ENCODE measurements at places on chromosomes 1 and 21.

DNA sequence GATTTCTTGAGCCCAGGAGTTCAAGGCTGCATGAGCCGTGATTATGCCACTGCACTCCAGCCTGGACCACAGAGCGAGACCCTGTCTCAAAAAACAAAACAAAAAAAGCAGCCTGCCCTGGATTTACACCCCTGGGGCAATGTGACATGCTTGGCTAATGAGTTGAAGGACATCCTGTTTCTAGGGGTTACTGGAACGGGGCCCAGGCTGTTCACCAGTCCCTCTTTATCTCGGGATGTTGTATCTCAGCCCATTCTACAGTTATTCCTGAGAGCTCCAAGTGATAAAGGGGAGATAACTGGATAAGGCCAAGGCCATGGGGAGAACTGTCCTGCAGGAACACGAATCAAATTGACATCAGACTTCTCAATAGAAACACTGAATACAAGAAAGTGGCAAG lies 21.7 kb upstream of the S100A2 start:
- H3K4me3 ChIP-seq = no peak overlapping the region
- no peak for DNase-seq
- no peaks in the 10 kb centered on the region for H3K27me3 ChIP-seq
- no peaks in the 10 kb centered on the region for H3K36me3 ChIP-seq
- H3K27ac ChIP-seq = no peak overlapping the region

GRCh38 chr1:218492874-218493273 lies 147.7 kb downstream of the TGFB2 start:
- H3K36me3 ChIP-seq = no peaks in the 10 kb centered on the region
- no peak overlapping the region for H3K4me3 ChIP-seq
- no peaks in the 10 kb centered on the region for H3K27me3 ChIP-seq
- H3K4me1 ChIP-seq = no peaks in the 10 kb centered on the region

DNA sequence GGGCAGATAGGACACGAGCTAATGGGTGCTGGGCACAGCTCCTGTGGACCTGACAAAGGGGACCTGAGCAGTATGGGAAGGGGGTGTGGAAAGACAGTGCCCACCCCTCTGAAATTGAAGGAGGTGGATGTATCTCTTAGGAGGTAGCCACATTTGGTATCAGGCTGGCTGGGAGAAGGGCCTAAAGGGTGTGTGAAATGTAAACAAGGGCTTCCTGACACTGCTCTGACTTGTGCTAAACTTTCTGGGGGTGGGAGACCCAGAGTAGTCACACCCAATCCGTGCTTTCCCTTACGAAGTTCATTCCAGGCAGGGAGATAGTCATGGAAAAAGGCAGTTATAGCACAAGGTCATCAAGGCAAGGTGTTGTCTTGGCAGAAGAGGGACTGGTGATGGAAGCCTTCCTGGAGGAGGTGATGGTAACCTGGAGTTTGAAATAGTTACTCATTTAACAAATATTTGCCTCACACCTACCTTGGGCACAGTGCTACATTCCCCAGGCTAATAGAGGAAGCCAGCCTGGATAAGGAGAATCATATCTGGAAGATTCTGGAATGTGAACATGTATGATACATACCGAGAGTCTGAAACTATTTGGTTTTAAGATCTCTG lies 5.3 kb upstream of the CCDC24 start:
- no peak for DNase-seq
- H3K4me3 ChIP-seq = no peak overlapping the region
- peaks cover 5% of the 10 kb centered on the region for H3K4me1 ChIP-seq
- no peaks in the 10 kb centered on the region for H3K27me3 ChIP-seq
- no peak overlapping the region for H3K27ac ChIP-seq
- no peaks in the 10 kb centered on the region for H3K36me3 ChIP-seq

DNA sequence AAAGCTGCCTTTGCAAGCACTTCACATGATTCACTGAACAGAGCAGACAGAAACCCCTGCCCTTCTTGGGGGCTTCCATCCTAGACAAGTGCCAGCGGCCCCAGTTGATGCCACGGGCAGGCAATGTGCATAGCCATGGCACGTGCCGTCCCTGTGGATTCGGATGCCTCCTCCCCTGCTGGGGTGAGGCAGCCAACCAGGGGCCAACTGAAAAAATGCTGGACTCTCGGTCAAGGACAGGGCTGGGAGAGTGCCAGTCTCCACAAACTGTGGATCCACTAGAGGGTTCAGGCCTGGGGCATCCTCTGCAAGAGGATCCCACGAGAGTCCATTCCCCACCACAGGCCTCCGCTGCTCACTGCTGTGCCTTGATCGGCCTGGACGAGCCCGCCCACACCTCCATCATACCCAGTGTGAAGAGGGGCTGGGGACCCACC lies 3.8 kb downstream of the JMJD4 start:
- no peak overlapping the region for H3K27ac ChIP-seq
- DNase-seq = no peak
- H3K27me3 ChIP-seq = no peaks in the 10 kb centered on the region
- no peak overlapping the region for H3K4me3 ChIP-seq

DNA sequence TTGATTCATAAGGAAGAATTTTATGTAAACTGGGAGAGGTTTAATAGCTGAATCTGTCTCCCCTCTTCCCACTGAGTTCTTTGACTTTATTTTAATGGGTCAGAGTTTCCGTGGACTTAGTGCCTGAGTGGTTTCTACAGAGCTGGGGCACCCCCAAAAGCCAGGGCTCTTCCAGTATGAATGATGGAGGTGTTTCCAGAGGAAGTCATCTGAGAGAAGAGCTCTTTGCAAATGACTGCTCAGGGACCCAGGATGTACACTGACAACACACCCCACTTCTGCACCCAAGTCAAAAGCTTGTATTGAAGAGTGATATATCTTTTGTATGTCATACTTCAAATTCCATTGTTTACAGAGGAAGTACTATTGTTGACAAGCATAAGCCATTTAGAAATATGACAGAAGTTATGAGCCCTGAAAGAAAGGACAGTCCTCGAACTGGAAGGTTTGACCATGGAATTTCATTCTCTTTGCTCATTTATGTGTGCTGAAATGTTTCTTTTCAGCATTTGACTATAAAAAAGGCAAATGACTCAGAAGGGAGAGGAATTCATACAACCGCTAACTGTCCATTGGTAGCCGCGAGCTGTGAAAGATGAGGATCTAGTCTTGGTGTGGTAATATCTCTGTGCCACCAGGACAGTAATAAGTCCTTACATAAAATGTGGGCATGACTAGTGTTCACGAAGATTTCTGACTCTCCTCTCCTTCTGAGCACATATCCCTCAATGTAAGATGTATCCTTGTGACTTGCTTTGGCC lies 25.4 kb upstream of the LMX1A start:
- no peak for DNase-seq
- H3K36me3 ChIP-seq = no peaks in the 10 kb centered on the region
- H3K4me1 ChIP-seq = no peaks in the 10 kb centered on the region
- no peaks in the 10 kb centered on the region for H3K27me3 ChIP-seq
- no peak overlapping the region for H3K4me3 ChIP-seq

DNA sequence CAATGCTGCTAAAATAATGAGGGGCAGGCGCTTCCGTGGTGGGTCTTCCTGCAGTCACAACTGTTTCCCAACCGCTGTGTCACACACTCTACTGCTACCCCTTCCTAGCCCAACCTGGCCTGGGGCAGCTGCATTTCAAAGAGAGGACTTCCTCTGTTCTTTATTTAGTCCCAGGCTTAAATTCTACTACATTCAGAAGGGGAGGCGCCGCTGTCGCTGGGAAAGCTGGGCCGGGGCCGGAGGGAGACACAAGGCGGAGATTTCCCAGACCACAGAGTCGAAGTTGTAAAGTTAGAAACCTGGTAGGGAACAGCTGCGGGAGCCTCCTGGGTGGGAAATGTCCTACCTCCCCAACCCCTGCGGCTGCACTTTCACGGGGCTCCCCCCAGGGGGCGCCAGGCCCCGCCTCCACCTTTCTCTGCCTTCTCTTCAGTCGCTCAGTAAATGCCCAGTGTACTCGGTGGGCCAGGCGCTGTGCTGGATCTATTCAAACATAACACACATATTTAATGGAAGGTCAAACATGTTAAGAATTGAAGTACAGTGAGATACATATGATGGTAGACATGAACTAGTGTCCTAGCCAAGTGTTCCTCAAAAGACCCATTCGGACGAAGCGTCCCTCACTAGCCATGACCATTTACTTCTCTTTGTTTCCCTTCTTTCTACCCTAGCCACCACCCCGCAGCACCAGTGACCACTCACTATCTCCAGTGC lies 23.1 kb downstream of the DYRK3 start:
- H3K27me3 ChIP-seq = no peaks in the 10 kb centered on the region
- no peak for DNase-seq
- no peak overlapping the region for H3K27ac ChIP-seq
- no peak overlapping the region for H3K4me3 ChIP-seq

DNA sequence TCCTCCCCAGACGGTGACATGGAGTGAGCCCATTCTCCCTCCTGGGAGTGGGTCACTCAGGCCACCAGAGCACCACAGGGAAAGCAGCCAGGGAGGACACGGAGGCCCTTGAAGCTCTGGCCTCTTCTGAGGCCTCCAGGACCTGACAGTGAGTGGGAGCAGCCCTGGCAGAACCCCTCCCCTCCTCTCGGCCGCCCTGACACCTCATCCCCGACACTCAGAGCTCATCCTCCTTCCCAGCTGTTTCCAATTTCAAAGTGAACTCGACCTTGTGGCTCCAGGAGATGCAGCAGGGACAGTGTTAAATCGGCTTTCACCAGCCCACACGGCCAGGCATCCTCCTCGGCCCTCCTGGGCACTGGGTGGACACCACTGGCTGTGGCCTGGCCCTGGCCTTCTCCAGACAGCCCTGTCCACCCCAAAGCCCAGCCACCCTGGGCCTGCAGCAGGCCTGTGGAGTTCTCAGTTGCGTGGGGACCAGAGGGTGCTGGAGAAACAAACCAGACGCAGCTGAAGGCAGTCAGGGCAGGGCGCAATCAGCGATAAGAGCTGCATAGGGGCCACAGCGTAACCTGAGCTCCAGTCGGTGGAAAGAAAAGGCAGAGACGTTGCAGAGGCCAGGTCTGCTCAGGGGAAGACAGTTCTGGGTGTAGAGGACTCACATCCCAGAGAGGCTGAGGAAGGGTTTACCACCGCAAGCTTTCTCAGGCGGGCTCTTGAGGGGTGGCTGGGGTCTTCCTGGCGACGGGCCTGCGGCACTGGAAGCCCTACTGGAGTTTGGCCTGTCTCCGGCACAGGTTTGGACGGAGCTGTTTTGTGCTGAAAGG lies 27.1 kb downstream of the FTCD start:
- no peak overlapping the region for H3K4me3 ChIP-seq
- H3K4me1 ChIP-seq = no peaks in the 10 kb centered on the region
- no peak overlapping the region for H3K27ac ChIP-seq
- H3K36me3 ChIP-seq = no peaks in the 10 kb centered on the region

GRCh38 chr1:61226791-61227567 lies 144.6 kb downstream of the NFIA start:
- H3K4me3 ChIP-seq = no peak overlapping the region
- no peak overlapping the region for H3K27ac ChIP-seq
- H3K36me3 ChIP-seq = no peaks in the 10 kb centered on the region

DNA sequence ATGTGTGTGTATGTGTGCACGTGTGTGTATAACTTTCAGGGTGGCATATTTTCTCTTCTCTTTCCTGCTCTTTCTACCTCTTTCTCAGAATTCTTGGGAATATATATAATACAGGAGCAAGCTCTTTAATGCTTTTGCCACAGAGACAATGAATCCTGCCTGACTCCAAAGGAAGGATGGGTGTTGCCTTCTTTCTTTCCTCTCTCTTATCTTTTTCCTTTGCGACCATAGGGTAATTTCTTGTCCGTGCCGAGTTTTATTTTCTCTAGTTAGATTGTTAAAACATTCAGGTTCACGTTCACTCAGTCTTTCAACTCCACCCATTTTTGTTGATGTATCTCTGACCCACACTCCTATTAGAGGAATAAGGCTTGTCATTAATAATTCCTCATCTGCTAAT lies 129.0 kb upstream of the C1orf21 start:
- H3K4me3 ChIP-seq = no peak overlapping the region
- no peaks in the 10 kb centered on the region for H3K27me3 ChIP-seq
- H3K4me1 ChIP-seq = no peaks in the 10 kb centered on the region
- DNase-seq = no peak

DNA sequence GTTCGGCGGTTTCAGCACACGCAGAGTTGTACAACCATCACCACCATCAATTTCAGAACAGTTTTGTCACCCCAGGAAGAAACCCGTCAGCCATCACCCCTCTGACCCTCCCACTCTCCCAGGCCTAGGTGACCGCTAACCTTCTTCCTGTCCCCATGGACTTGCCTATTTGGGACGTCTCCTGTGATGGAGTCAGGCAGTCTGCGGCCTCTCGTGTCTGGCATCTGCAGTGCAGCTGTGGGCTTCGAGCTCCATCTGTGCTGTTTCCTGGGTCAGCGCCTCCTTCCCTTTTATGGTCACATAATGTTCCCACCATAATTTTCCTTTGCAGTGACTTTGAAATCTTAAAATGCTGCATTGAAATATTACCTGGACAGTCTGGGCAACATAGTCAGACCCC lies 24.4 kb downstream of the SLC45A1 start:
- no peak overlapping the region for H3K4me3 ChIP-seq
- no peak for DNase-seq
- no peak overlapping the region for H3K27ac ChIP-seq
- no peaks in the 10 kb centered on the region for H3K27me3 ChIP-seq
- H3K4me1 ChIP-seq = no peaks in the 10 kb centered on the region

DNA sequence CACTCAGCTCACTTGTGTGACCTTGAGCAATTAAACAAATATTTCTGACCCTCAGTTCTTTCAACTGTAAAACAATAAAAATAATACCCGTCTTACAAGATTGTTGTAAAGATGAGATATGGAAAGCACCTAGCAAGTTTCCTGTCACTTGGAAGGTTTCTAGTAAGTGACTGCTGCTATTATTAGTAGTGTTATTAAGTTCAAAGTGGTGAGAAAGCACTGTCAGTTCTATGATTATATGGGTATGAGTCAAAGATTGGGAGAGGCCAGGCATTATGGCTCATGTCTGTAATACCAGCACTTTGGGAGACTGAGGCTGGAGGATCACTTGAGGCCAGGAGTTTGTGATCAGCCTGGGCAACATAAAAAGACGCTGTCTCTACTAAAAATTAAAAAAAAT lies 145.4 kb downstream of the C1orf21 start:
- no peaks in the 10 kb centered on the region for H3K36me3 ChIP-seq
- H3K27me3 ChIP-seq = peaks cover 2% of the 10 kb centered on the region
- H3K4me1 ChIP-seq = no peaks in the 10 kb centered on the region

DNA sequence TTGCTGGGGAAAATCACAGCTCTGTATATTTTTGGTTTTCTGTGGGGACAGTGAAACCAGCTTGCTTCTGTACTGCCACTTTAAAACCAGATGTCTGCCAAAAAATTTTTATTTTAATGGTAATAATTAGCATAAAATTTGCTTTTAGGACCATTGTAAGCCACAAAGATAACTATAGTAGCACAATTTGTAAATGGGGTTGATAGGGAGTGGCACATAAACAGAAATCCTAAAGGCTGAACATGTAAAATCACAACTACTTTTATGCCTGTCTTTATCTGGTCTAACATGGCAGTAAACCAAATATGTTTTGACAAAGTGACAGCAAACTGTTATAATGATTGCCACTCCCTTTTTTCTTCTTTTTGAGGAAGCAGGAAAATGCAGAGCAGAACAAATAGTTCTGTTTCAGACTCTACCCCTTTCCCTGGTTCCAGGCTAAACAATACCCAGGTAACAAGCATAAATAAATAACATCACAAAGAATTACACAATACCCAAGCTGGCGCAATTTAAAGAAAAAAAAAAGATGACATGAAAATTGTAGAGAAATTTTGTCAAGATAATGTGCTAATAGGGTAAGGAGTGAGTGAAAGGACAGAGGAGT lies 24.0 kb upstream of the CCDC181 start:
- no peaks in the 10 kb centered on the region for H3K36me3 ChIP-seq
- no peaks in the 10 kb centered on the region for H3K27me3 ChIP-seq
- no peak overlapping the region for H3K4me3 ChIP-seq

GRCh38 chr1:232176222-232176621 lies 453.7 kb downstream of the SIPA1L2 start:
- H3K27ac ChIP-seq = no peak overlapping the region
- no peak overlapping the region for H3K4me3 ChIP-seq
- no peaks in the 10 kb centered on the region for H3K36me3 ChIP-seq
- DNase-seq = no peak
- H3K4me1 ChIP-seq = no peaks in the 10 kb centered on the region
- H3K27me3 ChIP-seq = no peaks in the 10 kb centered on the region
